ENCODE measurements at places on chromosomes 1 and 21.

GRCh38 chr1:63327417-63328054 lies 5.2 kb downstream of the FOXD3 start:
- DNase-seq: peak; percentile 64

DNA sequence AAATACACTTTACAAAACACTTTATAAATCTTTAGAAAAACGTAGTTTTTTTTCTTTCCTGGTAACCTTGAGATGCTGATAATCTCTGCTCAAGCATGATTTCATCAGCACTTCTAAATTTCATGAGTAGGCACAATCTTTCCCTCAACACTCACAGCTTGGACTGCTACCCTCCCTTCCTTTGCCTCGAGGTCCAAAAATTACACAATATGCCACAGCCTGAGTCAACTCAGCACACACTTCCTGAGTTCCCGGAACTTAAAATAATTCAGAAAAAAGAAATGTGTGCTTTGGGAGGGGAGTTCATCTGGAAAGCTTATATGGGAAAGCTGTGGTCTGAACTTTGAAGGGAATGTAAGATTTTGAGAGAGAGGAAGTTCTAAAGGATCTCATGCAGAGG lies 5.9 kb downstream of the CLCA2 start:
- DNase-seq: no peak

- no peak for DNase-seq
Observed at GRCh38 chr1:18722270-18722669, 91.6 kb downstream of the PAX7 start.

GRCh38 chr1:110201157-110201825 lies 8.8 kb upstream of the KCNC4 start:
- no peak for DNase-seq

- DNase-seq: peak; percentile 48
Observed at GRCh38 chr21:40471103-40471502, 375.9 kb downstream of the DSCAM start.

DNA sequence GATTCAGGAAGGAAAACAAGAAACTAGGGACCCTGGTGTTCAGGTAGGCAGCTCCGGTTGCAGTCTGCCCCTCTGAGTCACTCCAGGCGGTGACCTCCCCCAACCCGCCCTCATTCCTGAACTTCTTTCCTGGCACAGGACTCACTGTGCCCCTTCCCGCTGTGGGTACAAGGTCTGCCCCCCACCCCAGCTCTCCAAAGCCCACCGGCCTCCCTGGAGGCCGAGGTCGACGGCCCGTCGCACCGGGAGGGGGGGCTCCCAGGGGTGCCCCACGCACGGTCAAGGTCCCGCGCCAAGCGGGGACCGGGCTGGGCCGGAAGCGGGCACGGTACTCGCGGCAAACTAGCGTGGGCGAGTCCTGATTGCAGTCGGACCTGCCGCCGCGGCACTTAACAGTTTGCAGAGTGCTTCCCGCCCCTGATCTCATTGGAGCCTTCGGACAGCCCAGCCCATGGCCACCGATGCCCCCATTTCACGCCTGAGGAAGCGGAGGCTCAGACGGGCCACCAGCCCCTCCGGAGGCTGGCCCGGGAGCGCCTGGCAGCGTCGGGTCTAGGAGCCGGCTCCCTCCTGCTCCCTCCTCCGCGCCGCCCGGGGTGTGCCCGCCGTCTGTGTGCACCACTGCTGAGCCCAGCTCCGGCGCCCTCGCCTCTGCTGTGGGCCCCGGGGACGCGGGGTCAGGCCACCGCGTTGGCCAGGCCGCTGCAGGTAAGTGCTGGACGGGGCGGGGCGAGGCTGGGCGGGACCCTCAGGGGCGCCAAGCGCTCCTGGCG lies at the start of gene GJB3:
Gene GJB3 (plus strand): TSS at position 144 of the 773 bp plus-strand sequence. CDS start 3,549 bp downstream, outside the sequence.
- DNase-seq: peak; percentile 7

GRCh38 chr21:36111238-36111637 lies 23.6 kb upstream of the CBR3 start:
- DNase-seq: no peak

- no peak for DNase-seq
Observed at GRCh38 chr1:227357927-227358302, 39.6 kb upstream of the CDC42BPA start.

DNA sequence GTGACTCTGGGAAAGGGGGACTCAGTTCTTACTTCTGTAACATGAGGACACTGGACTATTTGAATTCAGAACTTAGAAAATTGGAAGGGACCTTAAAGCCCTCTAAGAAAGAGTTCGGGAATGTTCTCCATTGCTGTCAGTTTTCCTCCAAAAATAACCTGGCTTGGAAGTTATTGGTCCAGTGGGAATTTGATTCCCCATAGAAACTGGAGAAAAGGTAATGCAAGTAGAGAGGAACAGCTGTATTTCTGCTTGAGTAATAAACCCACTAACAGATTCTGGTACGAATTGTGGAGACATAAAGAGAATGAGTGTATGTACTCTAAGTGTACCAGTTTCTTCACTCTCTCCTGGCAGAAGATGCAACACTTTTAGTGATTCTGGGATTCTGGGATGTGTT lies 1.8 kb downstream of the ZBED6 start:
- no peak for DNase-seq

DNA sequence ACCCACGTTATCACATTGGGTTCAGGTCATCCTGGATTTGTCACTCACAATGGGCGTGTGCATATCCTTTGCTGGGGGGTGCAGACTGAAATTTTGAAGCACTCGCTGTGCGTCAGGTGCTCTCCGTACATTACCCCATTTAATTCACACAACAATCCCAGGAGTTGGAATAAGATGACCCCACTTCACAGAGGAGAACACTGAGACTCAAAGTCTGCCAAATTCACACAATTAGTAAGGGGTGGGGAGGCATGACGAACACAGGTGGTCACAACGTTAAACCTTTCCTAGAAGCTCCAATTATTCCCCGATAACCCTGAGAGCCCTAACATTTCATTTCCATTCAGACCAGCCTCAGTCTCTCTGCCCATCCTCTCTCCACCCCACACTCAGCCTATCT lies 3.8 kb upstream of the S100A2 start:
- DNase-seq: no peak

- no peak for DNase-seq
Observed at GRCh38 chr1:83742446-83742845, 256.5 kb downstream of the TTLL7 start.

- no peak for DNase-seq
Observed at GRCh38 chr1:64195081-64195395, 8.4 kb upstream of the UBE2U start.

DNA sequence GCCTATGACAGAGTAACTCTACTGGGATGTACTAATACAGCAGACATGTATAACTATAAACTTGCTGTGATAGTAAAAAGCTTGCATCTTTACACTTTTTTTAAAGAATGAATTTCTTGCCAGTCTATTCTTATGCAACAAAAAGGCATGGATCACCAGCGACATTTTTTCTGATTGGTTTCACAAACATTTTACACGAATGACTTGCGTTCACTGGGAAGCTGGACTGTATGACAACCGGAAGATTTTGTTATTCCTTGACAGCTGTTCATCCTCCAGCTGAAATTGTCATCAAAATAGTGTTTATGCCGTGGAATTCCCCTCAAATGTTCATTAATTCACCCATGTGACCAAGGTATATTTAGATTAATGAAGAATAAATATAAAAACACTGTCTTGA lies 131.0 kb downstream of the XPR1 start:
- no peak for DNase-seq

GRCh38 chr1:86110451-86111129 lies 46.0 kb downstream of the COL24A1 start:
- no peak for DNase-seq

- DNase-seq: peak; percentile 92
Observed at GRCh38 chr1:9874959-9875635, 35.0 kb downstream of the CTNNBIP1 start.

DNA sequence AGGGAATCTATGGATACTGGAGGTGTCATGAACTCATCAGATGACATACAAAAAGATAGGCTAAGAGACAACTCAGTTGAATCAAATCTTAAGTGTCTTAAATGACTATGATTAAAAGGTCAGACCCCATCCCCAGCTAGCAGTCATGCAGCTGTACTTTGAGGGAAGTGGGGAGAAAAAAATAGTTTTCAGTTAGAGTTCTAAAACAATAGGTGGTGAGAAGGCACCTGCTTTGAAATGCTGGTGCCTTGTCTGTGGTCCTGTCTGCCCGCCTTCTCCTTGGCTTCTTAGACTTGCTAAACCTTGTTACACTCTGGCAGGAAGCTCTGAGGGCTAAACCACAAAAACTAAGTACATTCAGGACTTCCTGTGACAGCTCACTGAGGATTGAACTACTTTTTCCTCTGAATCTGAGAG lies 15.3 kb downstream of the CD2 start:
- no peak for DNase-seq

GRCh38 chr1:70909262-70909822 lies 138.3 kb downstream of the PTGER3 start:
- DNase-seq: no peak

GRCh38 chr1:54506594-54506993 lies 41.4 kb upstream of the ACOT11 start:
- DNase-seq: no peak

DNA sequence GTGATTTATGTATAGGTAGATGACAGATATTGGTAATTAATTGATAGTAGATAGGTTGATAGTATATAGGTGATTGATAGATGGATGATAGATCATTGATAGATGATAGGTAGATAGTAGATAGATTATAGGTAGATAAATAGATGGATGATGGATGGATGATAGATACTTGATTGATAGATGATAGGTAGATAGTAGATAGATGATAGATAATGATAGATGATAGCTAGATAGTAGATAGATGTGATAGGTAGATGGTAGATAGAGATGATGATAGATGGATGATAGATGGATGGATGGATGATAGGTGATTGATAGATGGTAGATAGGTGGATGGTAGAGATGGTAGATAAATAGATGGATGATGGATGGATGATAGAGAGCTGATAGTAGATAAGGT lies 62.0 kb upstream of the SAMD11 start:
- DNase-seq: no peak

DNA sequence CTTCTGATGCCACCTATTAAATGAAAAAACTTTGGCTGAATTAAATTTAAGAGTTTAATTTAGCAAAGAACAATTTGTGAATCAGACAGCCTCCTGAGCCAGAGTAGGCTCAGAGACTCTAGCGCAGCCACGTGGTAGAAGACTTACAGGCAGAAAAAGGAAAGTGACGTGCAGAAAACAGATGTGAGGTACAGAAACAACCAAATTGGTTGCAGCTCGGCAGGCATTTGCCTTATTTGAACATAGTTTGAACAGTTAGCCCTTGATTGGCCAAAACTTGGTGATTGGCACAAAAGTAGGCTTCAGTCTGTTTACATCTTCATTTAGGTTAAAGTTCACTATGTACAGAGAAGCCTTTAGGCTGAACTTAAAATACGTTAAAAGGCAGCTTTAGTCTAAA lies 22.9 kb downstream of the TCP10L start:
- no peak for DNase-seq

- DNase-seq: no peak
Observed at GRCh38 chr1:11493972-11494655, 15.2 kb downstream of the DISP3 start.

GRCh38 chr1:88186911-88187310 lies 497.2 kb upstream of the PKN2 start:
- DNase-seq: no peak

DNA sequence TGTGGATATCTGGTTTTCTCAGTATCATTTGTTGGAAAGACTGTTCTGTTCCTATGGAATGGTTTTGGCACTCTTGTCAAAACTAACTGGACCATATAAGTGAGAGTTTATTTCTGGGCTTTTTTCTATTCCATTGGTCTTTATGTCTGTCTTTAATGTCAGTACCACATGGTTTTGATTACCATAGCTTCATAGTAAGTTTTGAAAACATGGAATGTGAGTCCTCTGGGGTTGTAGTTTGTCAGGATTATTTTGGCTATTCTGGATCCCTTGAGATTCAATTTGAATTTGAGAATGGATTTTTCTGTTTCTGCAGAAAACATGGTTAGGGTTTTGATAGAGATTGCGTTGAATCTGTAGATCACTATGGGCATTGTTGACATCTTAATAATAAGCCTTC lies 107.9 kb downstream of the ZFYVE9 start:
- no peak for DNase-seq

DNA sequence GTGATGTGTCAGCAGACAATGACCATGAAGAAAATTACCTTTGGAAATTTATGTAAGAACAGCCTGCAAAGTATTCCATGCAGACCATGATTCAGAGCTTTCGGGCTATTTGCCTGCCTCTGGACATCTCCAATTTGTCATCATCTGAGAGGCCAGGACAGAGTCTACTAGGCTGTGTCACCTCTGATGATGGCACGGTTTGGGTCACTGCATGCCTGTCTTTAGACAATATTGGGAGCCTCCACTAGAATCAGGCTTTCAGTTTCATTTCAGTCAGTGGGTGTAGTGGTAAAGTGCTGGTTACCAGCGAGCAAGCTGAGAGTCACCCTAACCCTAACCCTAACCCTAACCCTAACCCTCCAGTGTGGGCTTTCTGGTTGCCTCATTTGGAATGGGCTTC lies 80.8 kb downstream of the KCNJ6 start:
- no peak for DNase-seq

- DNase-seq: no peak
Observed at GRCh38 chr1:224540535-224540934, 75.6 kb upstream of the CNIH3 start.

DNA sequence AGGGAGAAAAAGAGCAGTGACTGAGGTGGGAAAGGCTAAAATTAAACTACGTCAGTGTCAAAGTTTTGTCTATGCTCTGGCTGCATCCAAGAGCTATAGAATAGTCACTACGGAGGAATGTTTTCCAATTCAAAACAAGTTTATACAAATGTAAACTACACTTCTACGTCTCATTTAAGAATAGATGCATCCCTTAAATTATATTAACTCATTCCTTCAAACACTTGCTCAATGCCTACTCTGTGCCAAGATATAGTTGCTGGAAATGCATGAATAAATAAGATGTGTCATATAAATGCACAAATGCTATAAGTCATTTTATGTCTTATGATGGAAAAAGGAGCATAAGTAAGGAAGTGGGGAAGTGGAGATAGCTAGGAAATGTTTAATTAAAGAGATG lies 4.2 kb upstream of the COLGALT2 start:
- DNase-seq: no peak

- DNase-seq: no peak
Observed at GRCh38 chr1:163414778-163415177, 93.0 kb downstream of the NUF2 start.

DNA sequence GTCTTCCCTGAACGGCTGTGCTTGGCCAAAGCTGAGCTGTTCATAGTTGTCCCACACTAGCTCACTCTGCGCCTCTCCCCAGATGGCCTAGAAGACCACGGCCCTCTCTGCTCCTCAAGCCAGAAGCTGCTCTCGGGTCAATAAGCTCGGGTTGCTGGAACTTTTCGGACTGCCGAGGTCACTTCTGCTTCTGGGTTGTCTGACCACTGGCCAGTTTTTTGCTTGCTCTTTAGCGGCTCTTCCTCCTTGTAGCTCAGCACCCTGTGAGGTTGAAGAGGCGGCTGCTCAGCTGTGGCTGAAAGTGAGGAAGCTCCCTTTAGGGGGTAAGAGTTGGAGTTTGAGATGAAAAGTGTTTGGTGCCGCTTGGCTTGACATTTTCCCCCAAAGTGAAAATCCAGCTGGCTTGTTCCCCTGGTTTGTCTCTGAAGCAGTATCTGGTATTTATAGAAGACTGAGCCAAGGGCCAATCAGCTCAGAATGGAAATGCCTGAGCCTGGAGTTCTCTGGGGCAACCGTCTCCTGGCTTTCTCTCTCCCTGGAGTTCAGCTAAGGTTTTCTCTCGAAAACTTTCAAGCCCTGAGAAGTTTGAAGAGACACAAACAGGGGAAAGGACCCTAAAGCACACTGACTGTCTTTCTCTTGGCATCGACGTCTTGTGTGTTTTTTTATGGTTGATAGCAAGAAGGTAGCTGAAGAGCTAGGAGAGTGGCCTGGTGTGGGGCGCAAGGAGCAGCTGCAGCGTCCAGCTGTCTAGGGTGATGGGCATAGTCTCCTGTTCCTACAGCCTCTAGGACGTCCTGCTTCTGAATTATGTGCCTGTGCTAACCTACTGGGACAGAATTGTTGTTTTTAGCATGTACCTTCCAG lies 72.0 kb downstream of the SYT6 start:
- no peak for DNase-seq
